T-helper 22 cell (primary cell): ENCODE measurements at places on chromosomes 1 and 21.

GRCh38 chr1:80656014-80656636 is 1144.6 kb upstream of the ADGRL2 start:
- no peak for DNase-seq

- DNase-seq = no peak
Measured at GRCh38 chr1:165169028-165169427, 187.5 kb downstream of the LMX1A start.

GRCh38 chr1:14298806-14299205 is 299.7 kb upstream of the KAZN start:
- DNase-seq = no peak

DNA sequence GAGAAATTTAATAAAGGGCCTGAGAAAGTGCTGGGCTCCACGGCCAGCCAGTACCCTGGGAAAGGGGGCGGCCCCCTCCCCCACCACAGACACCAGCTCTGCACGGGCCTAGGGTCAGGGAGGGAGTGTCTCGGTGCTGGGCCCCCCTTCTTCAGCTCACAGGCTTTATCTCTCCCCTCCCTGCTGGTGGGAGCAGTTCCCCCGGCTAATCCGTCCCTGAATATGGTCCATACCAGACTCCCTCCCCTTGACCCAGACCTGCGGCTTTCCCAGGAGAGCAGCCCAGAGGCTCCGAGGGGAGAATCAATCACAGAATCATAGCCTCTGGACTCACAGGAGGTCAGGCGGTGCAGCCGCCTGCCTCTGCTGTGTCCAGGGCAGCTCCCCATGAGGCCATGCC is 26.0 kb upstream of the RSPO1 start:
- DNase-seq = no peak

- no peak for DNase-seq
Measured at GRCh38 chr1:155326631-155327037, 5.9 kb downstream of the RUSC1 start.

DNA sequence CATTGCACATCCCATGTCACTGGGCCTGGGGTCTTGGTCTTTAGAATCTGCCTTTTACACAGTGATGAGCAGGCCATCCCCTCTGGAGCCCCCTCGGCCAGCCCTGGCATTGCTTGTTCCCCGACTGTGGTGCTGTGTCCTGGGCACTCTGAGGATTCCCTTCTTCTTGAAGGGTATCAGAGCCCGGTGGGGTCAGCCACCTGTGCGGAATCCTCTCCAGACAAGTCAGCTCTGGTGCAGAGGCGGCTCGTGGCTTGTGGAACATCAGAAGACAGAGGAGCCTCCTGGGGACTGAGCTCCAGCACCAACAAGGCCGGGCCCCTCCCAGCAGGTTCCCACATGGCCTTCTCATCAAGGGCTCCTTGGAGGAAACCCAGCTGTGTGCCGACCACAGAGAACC is 57.9 kb upstream of the AJAP1 start:
- DNase-seq = no peak

DNA sequence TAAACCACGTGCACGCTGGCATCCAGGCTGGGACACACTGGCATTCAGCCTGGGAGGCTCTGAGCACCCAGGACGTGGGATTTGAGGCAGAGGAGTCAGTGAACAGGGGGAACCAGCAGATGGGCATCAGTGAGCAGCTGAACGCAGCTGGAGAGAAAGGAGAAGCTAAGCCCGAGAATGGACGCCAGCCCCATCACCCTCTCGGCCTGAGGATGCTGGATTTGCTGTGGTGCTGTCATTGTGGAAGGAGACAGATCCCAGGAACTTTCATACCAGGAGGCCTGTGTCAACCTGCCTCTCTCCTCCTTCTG is 132.8 kb downstream of the PGBD5 start:
- no peak for DNase-seq

GRCh38 chr1:184424945-184425344 is 38.1 kb downstream of the C1orf21 start:
- no peak for DNase-seq

GRCh38 chr1:70101231-70101630 is 104.1 kb downstream of the LRRC40 start:
- DNase-seq = no peak

DNA sequence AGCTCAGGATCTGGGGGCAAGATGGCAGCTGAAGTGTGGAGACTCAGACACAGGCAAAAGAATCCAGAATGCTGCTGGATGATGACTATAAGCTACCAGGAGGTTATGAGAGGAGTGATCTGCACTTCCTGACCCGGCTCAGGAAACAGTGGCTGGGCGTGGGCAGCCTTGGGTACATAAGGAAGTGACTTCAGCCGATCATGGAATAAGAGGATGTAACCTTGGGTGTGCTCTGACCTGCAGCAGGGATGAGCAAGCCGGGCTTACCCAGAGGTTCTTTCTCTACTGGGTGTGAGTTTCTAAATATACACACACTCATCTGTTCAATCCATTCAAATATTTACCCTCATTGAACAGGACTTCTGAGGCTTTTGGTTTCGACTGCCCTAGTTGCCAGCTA is 62.7 kb downstream of the CD34 start:
- no peak for DNase-seq

GRCh38 chr1:228852024-228852423 is 116.7 kb downstream of the RHOU start:
- no peak for DNase-seq

DNA sequence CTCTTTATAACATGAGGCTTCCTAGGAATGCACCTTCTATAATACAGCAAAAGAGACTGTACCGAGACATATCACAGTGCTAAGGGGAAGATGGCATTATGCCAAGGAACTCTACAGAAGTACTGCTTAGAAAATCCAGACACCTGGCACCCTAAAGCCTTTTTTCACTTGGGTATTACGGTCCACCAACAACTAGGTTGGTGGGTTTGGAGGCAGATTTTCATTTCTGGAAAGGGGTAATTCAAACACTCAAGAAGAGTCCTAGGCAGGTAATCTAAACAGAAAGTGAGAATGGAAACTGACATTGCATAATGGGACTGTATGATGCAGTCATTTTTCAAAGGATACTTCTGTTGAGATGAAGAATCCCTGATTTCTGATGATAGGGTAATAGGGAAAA is 19.6 kb downstream of the SCMH1 start:
- no peak for DNase-seq

DNA sequence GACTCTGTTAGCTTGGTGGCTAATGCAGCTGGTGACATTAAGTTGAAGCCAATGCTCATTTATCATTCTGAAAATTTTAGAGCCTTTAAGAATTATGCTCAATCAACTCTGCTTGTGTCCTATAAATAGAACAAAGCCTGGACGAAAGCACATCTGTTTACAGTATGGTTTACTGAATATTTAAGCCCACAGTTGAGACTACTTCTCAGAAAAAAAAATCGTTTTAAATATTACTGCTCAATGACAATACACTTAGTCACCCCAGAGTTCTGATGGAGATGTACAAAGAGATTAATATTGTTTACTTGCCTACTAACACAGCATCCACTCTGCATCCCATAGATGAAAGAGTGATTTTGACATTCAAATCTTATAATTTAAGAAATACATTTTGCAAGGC is 79.6 kb downstream of the NEGR1 start:
- no peak for DNase-seq

GRCh38 chr1:53554592-53555305 is 95.5 kb downstream of the DMRTB1 start:
- DNase-seq = no peak

- DNase-seq = no peak
Measured at GRCh38 chr1:165854101-165854845, 26.9 kb downstream of the UCK2 start.

DNA sequence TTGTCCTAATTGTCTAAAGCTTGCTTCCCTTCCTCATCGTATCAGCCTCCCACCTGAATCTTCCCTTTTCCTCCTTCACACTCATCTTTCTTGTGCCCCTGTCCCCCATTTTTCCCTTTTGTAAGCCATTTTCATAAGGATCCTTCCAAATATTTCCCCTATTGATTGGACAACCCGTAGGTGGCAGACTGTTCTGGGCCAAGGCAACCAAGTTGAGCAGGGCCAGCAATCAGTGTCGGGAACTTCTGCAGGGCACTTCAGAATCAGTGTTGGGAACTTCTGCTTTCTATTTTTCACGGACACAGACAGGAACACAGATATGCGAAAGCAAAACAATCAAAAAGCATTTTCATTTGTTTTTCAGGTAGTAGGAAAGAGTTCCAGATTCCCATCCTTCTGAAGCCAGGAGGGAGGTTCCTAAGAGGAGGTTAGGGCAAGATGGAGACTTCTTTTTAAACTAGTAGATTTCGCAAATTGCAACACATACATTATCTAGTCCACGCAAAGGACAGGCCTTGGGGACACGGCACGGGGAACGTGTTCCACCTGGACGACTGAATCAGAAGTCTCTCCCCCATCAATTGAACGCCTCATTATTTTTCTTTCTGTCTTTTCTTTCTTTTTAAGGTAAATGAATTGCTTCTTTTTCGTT is 691 bp upstream of the MPZL1 start:
- no peak for DNase-seq

- no peak for DNase-seq
Measured at GRCh38 chr1:71372496-71372895, 291.7 kb upstream of the ZRANB2 start.

DNA sequence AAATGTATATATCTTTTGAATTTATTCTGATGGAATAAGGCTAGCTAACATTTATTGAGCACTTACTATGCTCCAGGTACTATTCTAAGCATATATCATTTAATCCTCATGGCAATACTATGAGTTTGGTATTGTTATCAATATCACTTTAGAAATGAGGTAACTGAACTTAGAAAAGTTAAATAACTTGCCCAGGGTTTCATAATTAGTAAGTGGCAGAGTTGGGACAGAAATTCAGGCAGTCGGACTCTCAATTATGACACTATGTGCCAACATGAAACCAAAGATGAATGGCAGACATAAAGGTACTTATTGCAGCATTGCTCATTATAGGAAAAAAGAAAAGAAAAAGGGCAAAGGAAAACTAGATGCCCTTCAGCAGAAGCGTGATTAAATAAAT is 48.2 kb downstream of the RAB3GAP2 start:
- no peak for DNase-seq

DNA sequence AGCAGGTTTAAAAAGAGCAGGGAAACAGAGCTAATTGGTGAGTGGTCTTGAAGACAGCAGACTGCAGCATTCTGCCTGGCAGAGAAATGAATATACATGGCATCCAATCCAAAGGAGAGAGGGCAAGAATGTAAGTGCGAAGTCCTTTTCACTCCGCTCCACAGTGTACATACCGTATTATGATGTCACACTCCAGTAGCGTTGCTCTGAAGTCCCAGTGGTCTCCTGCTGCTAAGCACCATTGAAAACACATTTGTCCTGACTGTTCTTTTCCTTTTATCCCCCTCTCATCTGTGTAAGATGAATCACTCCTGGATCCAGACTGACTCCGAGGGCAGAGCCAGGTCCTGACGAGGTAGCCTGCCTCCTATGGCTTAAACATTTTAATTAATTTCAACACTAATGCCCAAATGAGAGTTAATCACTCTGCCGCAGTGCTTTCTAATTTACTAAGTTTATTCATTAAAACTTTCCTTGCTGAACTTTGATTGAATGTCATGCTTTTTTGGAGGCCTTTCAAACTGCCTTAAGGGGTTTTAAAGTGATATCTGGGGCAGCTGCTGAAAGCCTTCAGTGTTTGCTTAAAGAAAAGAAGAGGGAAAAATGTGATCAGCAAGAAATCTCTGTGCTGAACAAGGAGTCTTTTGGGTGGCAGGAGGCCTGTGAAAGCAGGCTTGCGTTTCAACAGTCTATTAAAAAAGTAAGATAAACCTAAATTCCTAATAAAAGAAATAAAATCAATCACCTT is 227.2 kb downstream of the ATG4C start:
- DNase-seq = no peak

DNA sequence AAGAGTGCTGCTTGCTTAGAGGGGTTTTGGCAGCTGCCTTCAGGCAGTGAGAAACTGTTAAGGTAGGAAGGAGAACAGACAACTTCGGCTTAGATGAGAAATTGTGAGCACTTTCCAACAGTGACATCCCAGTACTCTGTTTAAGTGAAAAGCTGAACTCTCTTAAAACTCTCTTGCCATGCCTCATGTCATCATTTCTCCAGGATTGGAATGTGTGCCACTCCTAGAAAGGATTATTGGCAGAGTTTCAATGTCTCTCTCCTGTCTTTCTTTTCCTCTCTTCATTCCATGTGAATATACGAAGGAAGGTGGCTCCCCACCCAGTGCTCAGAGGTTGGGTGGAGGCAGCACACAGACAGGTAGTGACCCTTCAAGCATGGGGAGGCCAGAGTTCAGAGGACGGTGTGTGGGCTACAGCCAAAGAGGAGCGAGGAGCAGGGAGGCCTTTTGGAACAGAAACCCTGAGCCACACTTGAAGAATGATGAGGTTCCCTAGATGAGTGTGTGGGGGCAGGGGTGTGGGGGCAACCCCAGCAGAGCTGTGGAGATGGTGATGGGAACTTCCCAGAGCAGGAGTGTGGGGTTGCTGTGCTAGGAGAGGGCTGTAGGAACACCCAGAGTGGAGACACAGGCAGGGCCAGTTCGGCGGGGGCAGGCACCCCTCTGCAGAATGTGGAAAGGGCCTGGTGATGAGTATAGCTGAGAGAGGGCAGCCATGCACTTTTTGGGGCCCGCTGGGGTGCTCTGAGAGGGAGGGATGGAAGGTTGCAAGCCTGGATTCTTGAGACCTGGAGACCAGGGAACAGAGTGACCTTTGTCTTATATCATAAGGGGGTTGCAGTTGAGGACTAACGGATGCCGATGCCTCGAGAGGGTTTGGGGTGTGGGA is 58.8 kb downstream of the GALNT2 start:
- no peak for DNase-seq

DNA sequence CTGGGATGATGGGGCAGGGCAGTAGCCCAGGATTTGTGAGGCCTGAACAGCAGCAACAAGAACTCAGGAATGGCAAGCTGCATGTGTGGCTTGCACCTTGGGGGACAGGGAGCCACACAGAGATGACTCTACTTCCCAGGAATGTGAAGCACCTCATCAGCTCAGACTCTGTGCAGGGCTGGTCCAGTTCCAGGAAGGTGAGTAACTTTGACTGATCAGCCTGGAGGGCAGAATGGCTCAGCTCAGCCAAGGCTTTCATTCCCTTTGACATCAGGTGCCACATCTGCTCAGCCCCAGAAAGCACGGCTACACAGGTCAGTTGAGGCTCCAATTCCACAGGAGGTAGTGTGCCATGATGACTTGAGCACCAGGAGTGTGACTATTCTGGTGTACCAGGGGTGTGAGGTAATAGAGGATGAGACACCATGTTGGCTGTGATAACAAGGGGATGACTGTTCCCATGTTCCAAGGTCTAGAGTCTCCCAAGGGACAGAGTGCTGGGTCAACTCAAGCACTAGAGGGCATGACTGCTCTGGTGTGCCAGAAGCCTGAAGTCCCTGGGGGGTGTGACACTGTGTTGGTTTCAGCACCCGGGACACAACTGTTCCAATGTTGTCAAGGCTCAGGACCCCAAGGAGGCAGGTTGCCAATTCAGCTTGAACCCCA is 625.8 kb upstream of the ADGRL2 start:
- DNase-seq = no peak
